ENCODE measurements at places on chromosomes 6 and 20.
A peak's percentile ranks its signal among the peaks of the same experiment; 100 is the strongest.

- peak; percentile 57 for DNase-seq
Observed at GRCh38 chr20:41047975-41048305, 19.3 kb downstream of the TOP1 start.

DNA sequence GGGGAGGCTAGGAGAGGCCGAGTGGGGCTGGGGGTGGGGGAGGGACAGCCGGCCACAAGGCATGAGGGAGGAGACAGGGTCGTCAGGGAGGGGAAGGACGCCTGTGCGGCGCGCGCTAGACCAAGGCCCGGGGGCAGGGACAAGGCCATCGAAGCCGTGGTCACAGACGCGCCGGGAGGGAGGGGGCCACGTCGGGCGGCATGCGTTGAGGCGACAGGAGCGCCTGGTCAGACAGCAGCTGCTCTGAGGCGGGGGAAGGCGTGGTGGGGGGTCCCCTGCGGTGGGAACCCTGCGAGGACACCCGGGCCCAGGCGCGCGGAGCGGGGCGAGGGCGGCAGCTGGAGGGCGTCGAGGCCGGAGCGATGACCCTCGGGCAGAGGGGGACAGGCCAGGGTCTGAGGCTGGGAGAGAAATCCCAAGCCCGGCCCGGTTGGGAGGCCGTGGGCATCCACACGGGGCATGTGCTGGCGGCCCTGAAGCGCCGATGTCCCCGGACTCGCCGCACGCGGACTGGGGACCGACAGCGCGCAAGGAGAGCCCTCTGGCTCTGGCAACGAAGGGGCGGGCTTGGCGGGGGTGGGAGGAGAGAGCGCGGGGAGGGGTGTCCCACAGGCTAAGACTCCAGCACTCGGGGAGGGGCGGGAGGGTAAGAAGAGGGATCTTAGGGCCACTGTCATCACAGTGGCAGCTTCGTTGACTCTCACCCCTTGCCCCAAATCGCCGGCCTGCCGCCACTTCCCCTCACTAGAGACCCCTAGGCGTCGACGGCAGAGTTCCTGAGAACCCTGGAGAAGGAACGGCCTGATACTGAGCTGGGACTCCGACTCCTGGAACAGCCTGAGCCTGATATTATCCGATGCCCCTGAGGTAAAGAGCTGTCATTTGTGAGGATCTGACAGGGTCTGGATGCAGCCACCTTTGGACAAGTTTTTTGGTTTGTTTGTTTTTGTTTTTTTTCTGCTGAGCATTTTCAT, 5.0 kb downstream of the TMEM239 start:
- no peak for DNase-seq

DNA sequence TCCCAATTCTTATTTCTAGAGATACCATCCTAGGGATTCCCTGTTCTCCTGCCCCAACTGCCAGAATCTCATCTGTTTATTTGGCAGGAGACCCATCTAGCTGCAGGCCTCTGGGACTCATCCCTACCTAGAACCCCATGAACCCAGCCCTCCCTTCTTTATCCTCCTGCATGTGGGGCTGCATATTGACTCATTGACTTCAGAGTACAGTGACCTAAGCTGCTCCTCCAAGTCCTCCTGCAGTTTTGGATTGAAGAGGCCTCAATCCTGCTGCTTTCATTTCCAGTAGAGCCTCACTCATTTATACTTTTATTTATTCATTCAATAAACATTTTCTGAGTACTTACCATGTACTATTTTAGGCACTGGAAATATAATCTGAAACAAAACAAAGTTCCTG, 11.6 kb downstream of the TMEM200A start:
- no peak for DNase-seq

DNA sequence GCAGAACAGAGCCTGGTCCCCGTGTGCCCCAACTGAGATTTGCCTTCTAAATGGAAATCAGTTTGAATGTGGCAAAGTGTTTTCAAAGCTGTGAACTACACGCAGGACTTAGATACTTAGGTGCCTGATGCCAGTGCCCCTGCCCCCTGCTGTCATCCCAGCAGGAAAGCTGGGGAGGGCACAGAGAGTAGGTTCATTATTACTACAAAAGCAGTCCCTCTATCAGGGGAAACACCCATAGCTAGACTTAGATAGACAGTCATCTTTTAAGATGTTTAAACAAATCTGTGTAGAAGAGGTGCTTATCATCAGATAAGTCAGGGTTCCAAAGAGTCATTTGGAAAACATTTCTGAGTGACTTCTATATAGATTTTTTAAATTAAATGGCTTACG, 155.0 kb upstream of the SNX9 start:
- no peak for DNase-seq

GRCh38 chr20:20894753-20895152, 182.3 kb upstream of the RALGAPA2 start:
- DNase-seq = no peak

DNA sequence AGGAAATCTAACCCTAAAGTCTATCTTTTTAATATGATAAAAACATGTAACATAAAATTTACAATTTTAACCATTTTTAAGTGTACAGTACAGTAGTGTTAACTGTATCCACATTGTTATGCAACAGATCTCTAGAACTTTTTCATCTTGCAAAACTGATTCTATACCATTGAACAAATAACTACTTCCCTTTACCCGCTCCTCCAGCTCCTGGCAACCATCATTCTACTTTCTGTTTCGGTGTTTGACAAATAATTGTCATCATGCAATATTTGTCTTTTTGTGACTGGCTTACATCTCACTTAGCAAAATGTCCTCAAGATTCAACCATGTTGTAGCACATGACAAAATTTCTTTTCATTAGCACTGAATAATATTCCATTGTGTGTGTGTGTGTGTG, 203.2 kb downstream of the SIM1 start:
- no peak for DNase-seq

DNA sequence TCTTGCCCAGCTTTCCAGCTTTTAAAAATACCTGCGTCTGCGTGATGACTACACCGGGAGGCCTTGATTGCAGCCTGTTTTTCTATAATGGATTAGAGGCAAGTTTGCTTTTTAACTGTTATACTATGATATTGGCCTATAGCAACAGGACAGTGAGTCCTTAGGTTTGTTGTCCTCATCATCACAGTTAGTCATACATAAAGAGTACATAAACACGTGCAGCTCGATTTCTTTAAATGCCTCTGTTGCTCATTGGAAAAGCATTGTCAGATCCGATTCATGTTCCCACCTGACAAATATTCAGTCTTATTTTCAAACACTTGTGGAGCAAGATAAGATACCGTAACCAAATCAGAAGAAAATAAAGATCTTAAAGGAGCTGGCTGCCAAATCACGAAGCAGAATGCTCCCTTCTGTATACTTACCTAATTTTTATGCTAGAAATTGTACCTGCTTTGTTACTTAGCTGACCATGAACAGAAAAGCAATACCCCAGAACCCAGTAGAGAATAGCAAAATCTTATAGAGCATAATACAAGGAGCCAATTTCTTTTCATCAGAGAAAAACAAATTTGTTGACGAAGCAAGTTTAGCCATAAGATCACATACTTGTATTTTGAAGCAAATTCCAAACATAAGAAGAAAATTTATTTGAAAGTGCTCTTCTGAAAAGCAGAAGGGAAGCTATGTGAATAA, 100.4 kb downstream of the TMEM200A start:
- DNase-seq = no peak

DNA sequence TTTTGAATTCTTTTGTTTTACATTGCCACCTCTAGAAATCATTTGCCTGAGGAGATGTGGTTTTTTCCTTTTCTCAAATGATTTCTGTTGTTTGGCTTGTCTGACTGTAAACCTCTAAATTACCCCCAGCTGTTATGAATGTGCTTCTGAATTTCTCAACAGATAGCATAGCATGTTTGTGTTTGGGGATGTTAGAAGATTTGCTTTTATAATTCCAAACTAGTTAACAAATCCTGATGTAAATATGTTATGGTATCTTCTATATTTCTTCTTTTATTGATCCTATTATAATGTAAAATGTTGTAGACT, 31.6 kb upstream of the EZR start:
- no peak for DNase-seq

DNA sequence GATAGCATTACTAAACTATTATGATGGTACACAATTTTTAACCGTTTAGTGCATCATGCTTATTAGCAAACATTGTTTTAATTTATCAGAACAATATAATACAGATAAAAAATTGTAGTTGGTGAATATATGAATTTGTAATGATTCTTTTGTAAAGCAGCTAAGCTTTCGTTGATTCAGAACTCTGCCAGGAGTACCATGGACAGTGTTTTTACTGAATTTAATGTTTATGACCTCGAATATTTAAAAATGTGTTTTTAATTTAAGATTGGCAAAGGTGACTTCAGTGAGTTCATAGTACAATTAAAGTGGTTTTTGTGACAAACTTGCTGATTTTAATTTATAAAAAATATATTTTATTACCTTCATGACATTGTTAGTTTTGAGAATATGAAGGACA, 10.0 kb downstream of the AFDN start:
- DNase-seq = no peak

- DNase-seq = no peak
Observed at GRCh38 chr6:161917645-161918044, 643.8 kb upstream of the AGPAT4 start.

DNA sequence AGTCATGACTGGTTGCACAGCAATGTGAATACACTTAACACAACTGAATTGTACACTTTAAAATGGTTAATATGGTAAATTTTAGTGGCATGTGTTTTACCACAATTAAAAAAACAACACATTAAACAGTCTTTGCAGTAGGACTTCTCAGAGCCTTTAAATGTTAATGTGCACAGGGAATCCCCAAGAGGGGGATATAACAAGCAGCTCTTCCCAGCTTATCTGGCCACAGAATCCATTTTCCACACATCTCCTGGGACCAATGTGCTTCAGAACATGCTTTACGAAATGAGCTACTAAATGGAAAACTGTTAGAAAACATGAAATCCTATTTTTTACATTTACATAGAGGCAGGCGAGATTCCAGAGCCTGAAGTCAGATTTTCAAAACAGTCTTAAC, 44.4 kb downstream of the FYN start:
- no peak for DNase-seq

GRCh38 chr6:89412071-89413005, at the start of gene RRAGD:
Gene RRAGD (minus strand): TSS chr6:89412273. CDS start chr6:89411993, 280 bp downstream.
- peak; percentile 67 for DNase-seq

- DNase-seq = no peak
Observed at GRCh38 chr20:58619864-58620431, 31.1 kb upstream of the STX16 start.

Measured in central memory CD4-positive, alpha-beta T cell (primary cell).